Stimulated activated CD8-positive, alpha-beta memory T cell treated with anti-CD3 and anti-CD28 coated beads, Interleukin-7, amount 100 ng/mL, for 24 hours (primary cell): ENCODE measurements at places on chromosomes 2 and 18.
A peak's percentile ranks its signal among the peaks of the same experiment; 100 is the strongest.

DNA sequence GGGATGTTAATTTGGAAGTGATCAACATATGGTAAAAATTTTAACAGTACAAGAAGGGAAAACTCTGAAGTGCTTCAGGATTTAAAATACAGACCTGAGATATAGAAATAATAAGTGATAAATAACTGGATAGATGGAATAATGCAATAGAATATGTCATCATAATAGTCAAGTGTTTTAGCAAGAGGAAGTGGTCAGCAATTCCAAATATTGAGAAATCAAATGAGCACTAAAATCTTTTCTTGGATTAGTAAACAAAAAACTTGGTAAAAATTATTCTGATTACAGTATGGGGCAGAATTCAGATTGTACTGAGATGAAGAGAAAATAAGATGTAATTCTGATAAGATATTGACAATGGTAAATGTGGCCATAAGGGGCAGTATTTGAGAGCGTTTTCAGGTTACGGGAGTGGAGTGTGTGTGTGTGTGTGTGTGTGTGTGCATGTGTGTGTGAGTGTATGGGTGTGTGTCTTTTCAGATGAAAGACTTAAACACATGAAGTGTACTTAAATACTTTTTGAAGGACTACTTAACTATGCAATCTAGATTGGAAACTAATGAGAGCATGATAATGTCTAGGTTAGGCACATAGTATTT lies 217.9 kb upstream of the ITGA4 start:
- DNase-seq: no peak

GRCh38 chr18:45386041-45386655 lies 229.1 kb upstream of the SLC14A2 start:
- DNase-seq: no peak

DNA sequence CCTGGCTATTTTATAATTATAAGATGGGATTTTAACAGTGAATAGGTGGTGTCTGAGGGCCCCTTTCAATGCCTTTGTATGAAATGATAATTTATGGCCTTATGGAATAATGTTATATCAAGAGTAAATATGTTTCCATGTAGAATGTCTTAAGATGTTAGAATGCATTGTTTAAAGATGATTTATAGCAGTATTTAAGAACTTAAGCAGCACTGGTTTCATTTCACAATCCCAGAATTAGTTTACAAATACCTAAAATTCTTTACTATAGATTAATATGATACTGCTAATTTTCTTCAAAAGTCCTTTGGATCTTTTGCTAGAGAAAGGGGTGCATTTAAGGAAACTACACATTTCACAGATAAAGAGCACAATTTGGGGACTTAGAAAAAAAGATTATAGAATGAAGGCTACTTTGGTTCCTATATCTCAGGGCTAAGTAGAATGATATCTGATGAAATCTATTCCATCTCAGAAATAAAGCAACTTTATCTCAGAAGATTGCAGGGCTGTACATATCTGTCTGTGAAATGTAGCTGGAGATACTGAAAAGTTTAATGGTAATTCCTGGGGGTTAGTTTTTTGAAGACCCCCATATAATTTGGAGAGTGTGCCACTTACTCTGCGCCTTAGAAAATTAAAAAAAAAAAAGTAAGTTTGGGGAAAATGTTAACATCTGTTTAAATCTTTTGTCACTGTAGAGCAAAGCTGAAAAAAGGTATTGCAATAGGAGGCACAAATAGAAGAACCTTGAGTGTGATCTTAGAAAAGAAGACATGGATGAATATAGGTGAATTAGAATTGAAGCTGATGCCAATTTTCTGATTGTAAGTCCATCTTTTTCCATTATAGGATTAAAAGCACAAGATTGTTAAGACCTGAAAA lies 123.4 kb downstream of the GULP1 start:
- DNase-seq: no peak

DNA sequence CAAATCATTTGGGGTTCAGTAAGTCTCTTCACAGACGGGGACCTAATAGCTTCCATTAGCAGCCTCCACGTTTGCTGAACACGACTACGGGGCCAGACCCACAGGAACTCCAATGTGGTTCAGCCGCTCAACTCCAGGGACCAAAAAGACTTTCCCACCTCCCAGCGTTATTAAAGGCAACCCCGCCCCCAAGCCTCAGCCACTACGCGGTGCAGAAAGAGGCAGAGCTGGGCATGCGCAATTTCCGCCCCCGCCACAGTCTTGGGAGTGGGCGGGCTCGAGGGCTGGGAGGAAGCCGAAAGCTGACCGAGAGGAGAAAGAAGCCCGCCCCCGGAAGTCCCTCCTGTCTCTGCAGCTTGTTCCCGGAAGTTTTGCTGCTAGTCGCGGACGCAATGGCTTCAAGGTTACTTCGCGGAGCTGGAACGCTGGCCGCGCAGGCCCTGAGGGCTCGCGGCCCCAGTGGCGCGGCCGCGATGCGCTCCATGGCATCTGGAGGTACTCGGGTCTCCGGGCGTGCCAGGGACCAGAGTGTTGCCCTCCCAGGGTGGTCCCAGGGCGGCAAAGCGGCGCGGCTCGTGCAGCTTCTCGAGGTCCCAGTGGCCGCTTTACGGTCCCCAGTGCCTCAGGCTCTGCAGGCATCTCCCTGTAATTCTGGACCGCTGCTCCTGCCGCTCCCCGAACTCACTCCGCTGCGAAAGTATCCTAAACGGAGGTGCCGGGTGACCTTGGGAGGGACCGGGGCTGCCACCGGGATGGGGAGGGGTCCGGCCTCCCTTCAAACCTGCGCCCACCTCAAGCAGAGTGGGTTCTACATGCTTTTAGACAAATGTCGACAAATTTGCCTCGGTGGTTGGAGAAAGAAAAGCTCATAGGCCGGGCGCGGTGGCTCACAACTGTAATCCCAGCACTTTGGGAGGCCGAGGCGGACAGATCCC lies at the start of gene COX5B:
TSS of gene COX5B (plus strand) at position 368 of the 935 bp plus-strand sequence. CDS start at position 393, 25 bp downstream.
- peak; percentile 97 for DNase-seq

DNA sequence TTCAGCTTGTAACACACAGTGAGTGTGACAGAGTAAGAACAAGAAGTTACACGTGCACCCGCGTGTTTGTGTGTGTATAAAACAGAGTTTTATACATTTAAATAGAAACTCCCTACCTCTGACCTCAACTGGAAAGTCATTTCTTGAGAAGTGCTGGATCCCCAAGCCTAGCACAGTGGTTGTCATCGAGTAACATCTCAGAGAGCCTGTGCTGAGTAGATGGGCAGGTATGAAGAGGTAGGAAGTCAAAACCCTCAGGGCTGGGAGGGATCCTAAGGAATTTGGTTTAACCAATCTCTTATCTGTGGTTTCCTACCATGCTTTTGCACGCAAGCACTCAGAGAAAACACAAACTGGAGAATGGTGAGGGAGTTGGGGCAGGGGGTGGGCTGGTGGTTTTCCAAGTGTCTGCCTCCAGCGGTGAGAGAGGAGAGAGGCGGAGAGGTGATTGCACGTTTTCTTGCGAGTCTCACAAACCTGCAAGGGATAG lies 9.2 kb downstream of the ACOXL start:
- no peak for DNase-seq

DNA sequence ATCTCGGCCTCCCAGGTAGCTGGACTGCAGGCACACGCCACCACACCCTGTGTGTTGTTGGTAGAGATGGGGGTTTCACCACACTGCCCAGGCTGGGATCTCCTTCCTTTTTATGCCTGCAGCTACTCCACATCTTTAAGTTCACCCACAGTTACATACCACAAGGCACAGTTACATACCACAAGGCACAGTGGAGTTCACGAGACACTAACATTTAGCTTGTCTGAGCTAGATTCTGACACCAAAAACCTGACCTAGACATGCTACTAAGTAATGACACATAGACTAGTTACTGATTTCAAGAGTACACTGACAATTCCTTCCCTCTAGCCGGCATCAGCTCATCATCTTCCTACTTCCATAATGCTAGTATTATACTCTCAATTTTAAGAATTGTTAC lies 4.3 kb downstream of the POLR2D start:
- no peak for DNase-seq
